Natural killer cell (primary cell): ENCODE measurements at places on chromosomes 5 and 9. TPM values are rescaled to one million over a fixed set of nuclear protein-coding genes. Genes with fewer than 3 reads are reported as not detected.
A peak's percentile ranks its signal among the peaks of the same experiment; 100 is the strongest.

SERF1A gene
- 18.2 TPM for total RNA-seq

GRCh38 chr5:39599721-39600431 lies 175.1 kb upstream of the DAB2 start:
- no peak overlapping the region for H3K4me3 ChIP-seq
- H3K27me3 ChIP-seq: no peaks in the 10 kb centered on the region
- H3K4me1 ChIP-seq: no peaks in the 10 kb centered on the region

DNA sequence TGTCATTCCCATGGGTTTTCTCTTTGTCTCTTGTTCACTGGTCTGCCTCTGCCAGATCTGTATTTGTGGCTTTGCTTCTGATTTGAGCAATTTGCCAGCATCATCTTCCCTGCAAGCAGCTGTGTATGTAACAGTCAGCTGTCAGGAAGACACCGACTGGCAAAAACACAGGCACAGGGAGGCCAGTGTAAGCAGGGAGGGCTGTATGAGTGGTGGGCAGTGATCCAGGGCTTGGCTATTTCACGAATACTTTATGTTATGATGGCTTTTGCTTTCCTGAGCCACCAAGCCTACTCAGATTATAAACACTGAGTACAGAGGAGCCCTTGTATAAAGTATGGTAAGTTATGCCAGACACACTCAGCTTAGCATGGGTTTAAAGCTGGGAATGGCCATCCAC lies 11.6 kb downstream of the BNIP1 start:
- H3K27me3 ChIP-seq: no peaks in the 10 kb centered on the region
- peaks cover 55% of the 10 kb centered on the region for H3K36me3 ChIP-seq
- no peak for DNase-seq
- H3K27ac ChIP-seq: no peak overlapping the region
- no peak overlapping the region for H3K4me3 ChIP-seq
- no peaks in the 10 kb centered on the region for H3K4me1 ChIP-seq

DNA sequence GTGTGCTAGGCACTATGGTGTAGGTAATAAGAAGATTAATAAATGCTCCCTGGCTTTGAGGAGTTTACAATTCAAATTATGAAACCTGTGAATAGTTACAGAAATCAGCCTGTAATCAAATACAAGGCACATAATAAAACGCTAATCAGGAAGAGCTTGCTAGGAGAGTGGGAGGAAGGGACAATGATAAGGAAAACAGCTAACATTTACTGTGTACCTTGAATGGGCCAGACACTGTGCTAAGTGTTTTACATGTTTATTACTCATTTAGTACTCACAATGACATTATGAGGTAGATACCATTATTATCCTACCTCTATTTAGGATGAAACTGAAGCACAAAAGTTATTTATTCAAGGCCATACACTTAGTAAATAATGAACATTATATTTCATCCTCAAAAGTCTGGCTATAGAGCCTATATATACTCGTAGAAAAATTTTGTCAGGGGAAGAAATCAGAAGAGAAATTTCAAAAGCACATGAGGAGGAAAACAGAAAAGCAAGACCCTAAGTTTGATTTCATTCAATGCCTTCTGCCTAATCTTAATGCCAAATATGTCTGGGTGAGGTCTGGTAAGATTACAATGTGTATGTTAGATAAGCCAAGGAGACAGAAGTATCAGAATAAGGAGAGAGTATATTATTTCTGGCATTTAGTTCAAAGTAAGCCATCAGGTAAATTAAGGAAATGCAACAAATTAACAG lies 35.9 kb downstream of the AFF4 start:
- H3K27ac ChIP-seq: no peak overlapping the region
- H3K27me3 ChIP-seq: no peaks in the 10 kb centered on the region
- no peak for DNase-seq

DNA sequence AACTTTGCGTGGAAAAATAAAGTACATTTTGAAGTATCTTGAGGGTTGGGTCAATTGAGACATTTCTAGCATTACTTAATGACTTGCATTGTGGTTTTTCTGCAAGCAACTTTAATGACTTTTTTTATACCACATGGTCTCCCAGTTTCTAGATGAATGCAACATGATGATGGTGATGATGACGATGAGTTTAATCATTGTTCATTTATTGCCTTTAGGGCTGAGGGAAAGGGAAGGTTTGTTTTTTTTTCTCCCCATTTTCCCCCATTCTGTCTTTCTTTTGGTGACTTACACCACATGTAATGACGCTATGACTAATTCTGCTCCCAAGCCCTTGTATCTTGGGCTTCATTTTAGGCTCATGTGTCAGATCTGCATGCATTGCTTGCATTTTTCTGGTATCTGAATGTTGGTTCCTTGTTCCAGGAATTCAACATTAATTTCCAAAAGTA lies 57.7 kb upstream of the NXNL2 start:
- H3K27me3 ChIP-seq: no peaks in the 10 kb centered on the region
- H3K36me3 ChIP-seq: peaks cover 6% of the 10 kb centered on the region
- H3K4me3 ChIP-seq: no peak overlapping the region
- no peak overlapping the region for H3K27ac ChIP-seq
- peaks cover 10% of the 10 kb centered on the region for H3K4me1 ChIP-seq

- DNase-seq: no peak
- peaks cover 70% of the 10 kb centered on the region for H3K4me1 ChIP-seq
- H3K27ac ChIP-seq: peak overlapping the region; percentile 62
These were observed 11.9 kb downstream of the EHMT1 start for GRCh38 chr9:137630679-137631078.

GRCh38 chr5:102654559-102655349 lies 100.4 kb upstream of the PAM start:
- H3K4me1 ChIP-seq: no peaks in the 10 kb centered on the region
- no peaks in the 10 kb centered on the region for H3K27me3 ChIP-seq
- H3K4me3 ChIP-seq: no peak overlapping the region
- no peak overlapping the region for H3K27ac ChIP-seq

DNA sequence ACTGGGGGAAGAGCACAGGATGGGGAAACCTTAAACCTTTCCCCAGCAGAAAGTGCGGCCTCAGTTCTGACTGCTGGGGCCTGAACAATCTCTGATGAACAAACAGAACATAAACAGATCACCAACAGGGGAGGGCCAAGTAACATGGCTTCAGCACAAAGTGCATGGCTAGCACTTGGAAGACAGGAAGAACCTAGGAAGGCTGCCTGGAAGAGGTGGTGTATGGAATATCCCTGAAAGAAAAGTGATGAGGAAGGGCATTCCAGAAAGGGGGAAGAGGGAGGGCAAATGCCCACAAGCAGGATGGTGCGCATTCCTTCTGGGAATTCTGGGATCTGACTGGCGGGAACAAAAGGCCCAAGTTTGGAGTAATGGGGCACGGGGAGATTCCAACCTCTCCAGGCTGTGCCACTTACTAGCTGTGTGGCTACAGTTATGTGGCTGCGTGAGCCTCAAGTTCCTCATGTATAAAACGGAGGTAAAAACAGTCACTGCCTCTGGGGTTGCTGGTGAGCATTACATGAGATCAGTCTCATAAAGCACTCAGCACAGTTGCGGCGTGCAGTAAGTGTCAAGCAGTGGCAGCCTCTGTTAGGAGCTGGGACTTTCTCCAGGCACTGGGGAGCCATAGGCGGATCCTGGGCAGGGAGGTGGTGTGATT lies 1.6 kb downstream of the PDGFRB start:
- DNase-seq: peak; percentile 18
- H3K4me3 ChIP-seq: peak overlapping the region; percentile 56
- peaks cover 59% of the 10 kb centered on the region for H3K4me1 ChIP-seq
- H3K27ac ChIP-seq: no peak overlapping the region
- H3K36me3 ChIP-seq: no peaks in the 10 kb centered on the region

DNA sequence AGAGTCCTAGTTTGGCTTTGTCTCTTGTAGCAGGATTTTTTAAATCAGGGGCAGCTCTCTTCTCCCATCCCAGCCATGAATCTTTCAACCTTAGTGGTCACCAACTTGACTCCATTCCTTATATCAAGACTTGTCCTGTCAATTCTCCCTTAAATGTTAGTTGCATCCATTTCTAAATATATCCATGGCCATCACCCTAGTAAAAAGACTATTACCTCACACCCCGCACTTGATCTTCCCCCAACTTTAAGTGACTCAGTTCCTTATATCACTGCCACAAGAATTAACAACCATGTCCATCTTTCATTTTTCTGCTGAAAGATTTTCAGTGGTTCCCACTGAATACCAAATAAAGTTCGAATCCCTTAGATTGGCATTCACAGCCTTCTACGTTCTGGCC lies 67.0 kb downstream of the STX17 start:
- H3K36me3 ChIP-seq: peaks cover 18% of the 10 kb centered on the region
- no peak for DNase-seq
- H3K4me1 ChIP-seq: no peaks in the 10 kb centered on the region
- no peak overlapping the region for H3K27ac ChIP-seq

DNA sequence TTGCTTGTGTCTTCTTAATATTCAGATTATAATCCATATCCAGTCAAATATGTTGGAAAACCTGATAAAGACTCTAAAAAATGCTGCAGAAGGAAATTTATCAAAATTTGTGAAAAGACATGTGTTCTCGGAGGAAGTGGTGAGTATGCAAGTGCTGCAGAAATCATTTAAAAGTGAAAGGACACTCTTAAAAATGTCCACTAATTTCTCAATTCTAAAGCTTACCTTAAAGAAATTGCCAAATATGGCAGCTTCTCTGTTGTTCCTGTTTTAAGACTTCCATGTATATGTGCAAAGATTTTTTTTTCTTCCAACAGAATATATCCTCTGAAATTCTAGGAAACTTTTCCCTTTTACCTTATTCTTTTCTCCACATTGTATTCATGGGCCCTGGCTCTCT lies 32.4 kb downstream of the PTCD2 start:
- H3K36me3 ChIP-seq: no peaks in the 10 kb centered on the region
- H3K27ac ChIP-seq: no peak overlapping the region
- H3K27me3 ChIP-seq: no peaks in the 10 kb centered on the region

- H3K4me3 ChIP-seq: no peak overlapping the region
- no peak for DNase-seq
- no peaks in the 10 kb centered on the region for H3K36me3 ChIP-seq
- H3K4me1 ChIP-seq: peaks cover 2% of the 10 kb centered on the region
- no peaks in the 10 kb centered on the region for H3K27me3 ChIP-seq
These were observed 35.1 kb upstream of the ADRB2 start for GRCh38 chr5:148791334-148791667.

- H3K27ac ChIP-seq: peak overlapping the region; percentile 33
- no peaks in the 10 kb centered on the region for H3K27me3 ChIP-seq
- no peak overlapping the region for H3K4me3 ChIP-seq
- no peak for DNase-seq
- peaks cover 55% of the 10 kb centered on the region for H3K4me1 ChIP-seq
These were observed 76.2 kb downstream of the ARHGAP26 start for GRCh38 chr5:142846406-142846805.

GRCh38 chr5:68499987-68500386 lies 284.4 kb downstream of the PIK3R1 start:
- no peaks in the 10 kb centered on the region for H3K4me1 ChIP-seq
- H3K36me3 ChIP-seq: no peaks in the 10 kb centered on the region
- H3K27ac ChIP-seq: no peak overlapping the region
- no peak overlapping the region for H3K4me3 ChIP-seq

- H3K36me3 ChIP-seq: no peaks in the 10 kb centered on the region
- no peak overlapping the region for H3K4me3 ChIP-seq
- H3K4me1 ChIP-seq: no peaks in the 10 kb centered on the region
- H3K27me3 ChIP-seq: peaks cover 13% of the 10 kb centered on the region
These were observed 67.2 kb downstream of the TSSK1B start for GRCh38 chr5:113367586-113367985.

DNA sequence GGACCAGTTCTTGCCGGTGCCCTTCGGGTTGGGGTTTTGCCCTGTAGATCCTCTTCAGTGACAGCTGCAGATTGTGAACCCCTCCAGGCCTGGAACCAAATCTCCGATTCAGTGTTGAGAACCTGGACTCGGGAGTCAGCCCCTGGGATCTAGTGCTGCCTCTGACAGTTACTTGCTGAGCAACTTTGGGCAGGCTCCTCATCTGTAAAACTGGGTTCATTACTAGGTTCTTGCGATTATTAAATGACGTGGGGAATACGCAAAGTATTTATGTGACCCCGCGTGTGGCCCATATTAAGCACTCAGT lies 600 bp downstream of the ERCC6L2 start:
- peak overlapping the region; percentile 95 for H3K4me3 ChIP-seq
- no peak for DNase-seq
- peaks cover 3% of the 10 kb centered on the region for H3K36me3 ChIP-seq
- peaks cover 20% of the 10 kb centered on the region for H3K4me1 ChIP-seq

- H3K4me1 ChIP-seq: no peaks in the 10 kb centered on the region
- no peak for DNase-seq
- no peak overlapping the region for H3K27ac ChIP-seq
- H3K4me3 ChIP-seq: no peak overlapping the region
These were observed 302.6 kb downstream of the ENC1 start for GRCh38 chr5:74337984-74338310.
